Ascending aorta (tissue), 2 donors: ENCODE measurements at places on chromosomes 6 and 20. TPM values are rescaled to one million over a fixed set of nuclear protein-coding genes. Genes with fewer than 3 reads are reported as not detected.

DNA sequence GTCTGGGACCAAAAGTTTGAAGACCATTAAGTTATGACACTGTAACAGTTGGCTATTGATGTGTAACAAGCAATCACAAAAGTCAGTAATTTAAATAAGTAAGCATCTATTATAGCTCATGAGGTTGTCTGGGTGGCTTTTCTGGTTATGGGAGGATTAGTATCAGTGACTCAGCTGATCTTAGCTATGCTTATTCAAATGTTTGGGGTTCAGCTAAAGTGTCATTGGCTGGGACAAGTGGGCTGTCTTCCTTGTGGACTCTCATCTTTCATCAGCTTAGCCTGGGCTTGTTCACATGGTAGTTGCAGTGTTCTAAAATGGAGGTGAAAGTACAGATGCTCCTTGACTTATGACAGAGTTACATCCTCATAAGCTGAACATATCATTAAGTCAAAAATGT lies 74.6 kb upstream of the LAMP5 start:
- H3K27me3 ChIP-seq = no peaks in the 10 kb centered on the region
- H3K36me3 ChIP-seq = peaks cover 15% of the 10 kb centered on the region
- H3K4me3 ChIP-seq = no peak overlapping the region
- no peak overlapping the region for H3K27ac ChIP-seq
- H3K4me1 ChIP-seq = no peaks in the 10 kb centered on the region

GRCh38 chr6:93183531-93183972 lies 235.8 kb downstream of the EPHA7 start:
- H3K27me3 ChIP-seq = no peaks in the 10 kb centered on the region
- H3K4me1 ChIP-seq = no peaks in the 10 kb centered on the region
- H3K4me3 ChIP-seq = no peak overlapping the region
- no peak for DNase-seq

GRCh38 chr6:162873537-162873936 lies 145.8 kb downstream of the PACRG start:
- no peaks in the 10 kb centered on the region for H3K36me3 ChIP-seq
- H3K27me3 ChIP-seq = no peaks in the 10 kb centered on the region
- no peak for DNase-seq

- no peaks in the 10 kb centered on the region for H3K27me3 ChIP-seq
- DNase-seq = no peak
- H3K36me3 ChIP-seq = no peaks in the 10 kb centered on the region
- H3K4me1 ChIP-seq = no peaks in the 10 kb centered on the region
- no peak within 1 kb of the TSS for H3K4me3 ChIP-seq
These were observed at the start of gene CAPN11 for GRCh38 chr6:44158770-44159228. Gene CAPN11, plus strand, starts transcription at chr6:44158820. Its CDS starts 29 bp downstream, at chr6:44158849.

GRCh38 chr6:51057296-51057695 lies 238.6 kb downstream of the TFAP2B start:
- DNase-seq = no peak
- no peaks in the 10 kb centered on the region for H3K27me3 ChIP-seq
- no peak overlapping the region for H3K4me3 ChIP-seq

DNA sequence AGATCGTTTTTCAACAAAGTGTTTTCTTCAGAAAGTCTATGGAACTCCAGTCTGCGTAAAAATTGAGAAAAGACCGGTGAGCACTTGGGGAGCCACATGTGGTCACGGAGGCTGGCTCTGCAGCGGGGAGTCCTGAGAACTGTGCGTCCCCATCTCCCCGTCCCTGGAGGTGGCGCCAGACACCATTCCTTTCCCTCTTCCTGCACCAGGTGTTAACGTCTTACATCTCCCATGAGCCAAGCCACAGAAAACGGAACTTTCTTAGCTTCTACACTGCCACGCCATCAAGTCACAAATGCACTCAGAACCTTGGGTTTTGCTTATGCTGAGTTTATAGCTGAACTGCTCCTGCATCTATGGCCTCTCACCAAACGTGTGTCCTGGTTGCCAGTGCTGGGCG lies 62.6 kb downstream of the GINS1 start:
- H3K27me3 ChIP-seq = no peaks in the 10 kb centered on the region
- DNase-seq = no peak
- H3K4me1 ChIP-seq = no peaks in the 10 kb centered on the region
- H3K4me3 ChIP-seq = no peak overlapping the region
- H3K36me3 ChIP-seq = peaks cover 60% of the 10 kb centered on the region

The CNKSR3 gene
- 9.7 TPM for total RNA-seq

The PGC gene
- total RNA-seq = 0.53 TPM

The KDM1B gene
- 4.9 TPM for total RNA-seq

The ADA gene
- total RNA-seq = 0.75 TPM

The AVP gene
- not detected for total RNA-seq

The RIMS1 gene
- total RNA-seq = not detected
